ENCODE measurements at places on chromosomes 12 and 14. TPM values are rescaled to one million over a fixed set of nuclear protein-coding genes. Genes with fewer than 3 reads are reported as not detected.

DNA sequence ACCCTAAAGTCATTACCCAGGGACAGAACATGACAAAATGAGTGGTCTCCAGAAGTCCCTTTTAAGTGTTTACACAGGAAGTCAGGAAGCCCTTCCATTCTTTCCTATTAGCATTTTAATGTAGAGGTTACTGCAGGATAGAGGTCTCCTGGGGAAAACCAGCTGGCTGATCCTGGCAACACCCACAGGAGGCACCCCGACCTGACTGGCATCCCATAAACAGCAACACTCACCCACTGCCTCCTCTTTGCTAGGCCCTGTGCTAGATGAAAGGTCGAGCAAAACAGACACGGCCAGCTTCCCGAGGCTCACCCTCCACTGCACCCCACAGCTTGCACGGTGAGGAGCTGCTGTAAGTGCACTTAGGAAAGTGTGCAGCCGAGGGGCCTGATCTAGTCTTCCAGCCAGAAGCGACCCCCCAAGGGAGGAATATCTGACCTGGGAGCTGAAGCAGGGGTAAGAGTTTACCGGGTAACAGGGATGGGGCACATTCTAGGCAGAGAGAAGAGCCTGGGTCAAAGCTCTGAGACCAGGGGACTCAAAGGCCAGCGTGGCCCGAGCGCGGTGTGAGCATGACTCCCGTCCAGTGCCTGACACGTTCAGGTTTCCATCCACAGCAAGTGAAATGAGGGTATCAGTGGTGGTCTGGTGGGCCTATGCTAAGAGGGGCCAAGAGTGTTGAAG is 9.0 kb downstream of the DAZAP2 start:
- no peak for DNase-seq

DNA sequence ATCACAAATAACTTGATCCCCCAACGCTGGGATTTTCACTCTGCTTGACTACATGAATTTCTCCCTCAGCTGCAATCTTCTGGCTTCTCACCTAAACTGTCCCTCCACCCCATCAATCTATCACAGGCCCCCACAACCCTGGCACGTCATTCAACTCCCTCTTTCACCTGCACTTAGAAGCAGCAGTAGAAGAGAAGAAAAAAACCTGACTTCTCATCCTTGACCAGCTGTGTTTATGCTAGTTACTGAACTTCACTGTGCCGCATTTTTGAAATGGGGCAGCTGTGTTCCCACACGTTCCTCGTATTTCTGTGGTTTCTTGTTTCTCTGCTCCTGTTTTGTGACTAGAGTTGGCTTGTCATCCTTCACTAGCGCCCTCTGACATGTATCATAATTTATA is 35.0 kb downstream of the ITPR2 start:
- no peak for DNase-seq

DNA sequence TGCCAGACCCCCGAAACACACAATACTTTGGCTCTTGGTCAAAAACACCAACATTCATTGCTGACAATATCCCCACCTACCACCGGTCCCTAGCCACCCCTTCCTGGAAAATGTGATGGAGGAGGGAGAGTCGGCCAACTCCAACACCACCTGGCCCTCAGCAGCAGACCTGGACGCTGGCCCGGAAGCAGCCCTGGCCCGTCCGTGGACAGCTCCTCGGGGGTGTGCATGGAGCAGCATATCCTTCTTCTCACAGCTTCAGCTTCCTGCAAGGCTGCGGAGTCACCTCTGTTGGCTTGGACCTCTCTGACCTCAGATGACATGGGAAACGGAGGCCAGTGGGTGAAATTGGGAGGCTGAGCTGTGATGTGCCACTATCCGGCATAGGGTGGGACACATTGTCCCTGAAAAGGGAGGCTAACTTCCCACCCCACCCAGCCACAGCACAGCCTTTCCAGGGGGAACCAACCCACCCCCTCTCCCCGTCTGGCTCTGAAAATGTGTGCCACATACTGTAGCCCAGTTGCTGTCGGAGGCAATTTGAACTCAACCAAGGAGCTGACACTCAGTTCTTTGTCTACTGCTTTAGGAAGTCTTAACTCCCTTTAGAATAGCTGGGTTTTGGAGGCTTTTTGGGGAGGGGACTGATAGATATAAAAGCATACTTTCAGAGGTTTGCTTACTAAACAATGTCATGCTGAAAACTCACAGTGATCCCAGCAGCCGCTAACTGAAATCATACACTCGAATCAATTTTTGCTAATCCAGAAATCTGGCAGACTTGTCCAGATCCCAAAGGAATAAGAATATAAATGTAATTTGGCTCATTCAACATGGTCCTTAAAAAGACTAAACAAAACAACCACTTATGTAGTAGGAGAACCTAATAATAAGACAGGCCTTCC is 43.1 kb upstream of the LTA4H start:
- no peak for DNase-seq

GRCh38 chr14:71221119-71221518 is 313.9 kb downstream of the PCNX1 start:
- DNase-seq, result no peak

GRCh38 chr14:104972301-104973134 is 5.7 kb downstream of the AHNAK2 start:
- DNase-seq, result no peak

DNA sequence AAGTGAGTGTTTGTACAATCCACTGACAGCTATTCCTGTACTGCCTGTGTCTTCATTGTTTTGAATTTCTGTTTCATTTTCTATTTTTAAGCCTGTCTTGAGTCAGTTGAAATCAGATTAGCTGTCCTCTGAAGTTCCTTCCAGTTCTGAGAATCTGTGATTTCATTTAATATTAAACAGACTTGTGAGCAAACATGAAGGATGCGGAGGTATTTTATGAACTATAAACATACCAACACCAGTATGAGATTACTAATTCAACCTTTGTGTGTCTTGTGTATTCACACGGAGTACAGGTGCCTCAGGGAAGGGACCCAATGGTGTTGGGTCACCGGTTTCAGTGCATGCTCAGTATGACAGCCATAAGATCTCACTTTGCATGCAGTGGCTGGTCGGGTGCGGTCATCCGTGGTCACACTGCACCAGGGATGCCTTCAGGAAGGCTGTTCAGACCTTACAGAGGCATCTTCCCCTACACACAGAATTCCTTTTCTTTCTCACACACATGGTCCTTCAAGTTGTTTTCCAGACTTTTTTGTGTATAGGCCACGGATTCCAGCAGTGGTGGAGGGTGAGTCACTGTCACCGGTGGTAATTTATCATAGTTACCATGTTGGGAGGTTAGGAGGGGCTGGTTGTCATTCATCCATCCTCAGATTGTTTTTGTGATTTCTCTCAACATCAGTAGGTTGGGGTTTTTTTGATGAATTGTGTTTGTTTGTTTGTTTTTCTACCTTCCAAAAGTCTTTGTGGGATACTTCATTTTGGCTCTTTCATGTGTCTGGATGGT is 103.0 kb upstream of the SFSWAP start:
- DNase-seq, result no peak

DNA sequence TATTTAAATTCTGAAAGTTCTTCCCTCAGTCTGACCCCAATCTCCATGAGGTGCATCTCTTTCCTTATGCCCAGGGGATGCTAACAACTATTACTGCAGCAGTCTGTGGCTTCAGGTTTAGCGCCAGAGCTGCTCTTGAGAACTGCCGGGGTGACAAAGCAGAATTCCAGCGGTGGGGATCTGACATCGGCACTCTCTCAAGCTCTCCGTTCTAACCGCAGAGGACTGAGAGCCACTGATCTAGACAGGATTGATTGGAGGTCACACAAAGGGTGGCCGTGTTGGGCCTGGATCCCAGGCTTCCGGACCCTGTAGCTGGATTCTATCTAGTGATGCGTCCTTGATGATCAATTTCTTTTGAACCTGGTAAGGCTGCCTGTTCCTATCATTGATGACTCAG is 155.6 kb upstream of the TMEM132C start:
- no peak for DNase-seq

Gene PPP4R4
- 1.2 TPM for total RNA-seq
